Common myeloid progenitor, CD34-positive (primary cell): ENCODE measurements at places on chromosomes 1 and 21.

DNA sequence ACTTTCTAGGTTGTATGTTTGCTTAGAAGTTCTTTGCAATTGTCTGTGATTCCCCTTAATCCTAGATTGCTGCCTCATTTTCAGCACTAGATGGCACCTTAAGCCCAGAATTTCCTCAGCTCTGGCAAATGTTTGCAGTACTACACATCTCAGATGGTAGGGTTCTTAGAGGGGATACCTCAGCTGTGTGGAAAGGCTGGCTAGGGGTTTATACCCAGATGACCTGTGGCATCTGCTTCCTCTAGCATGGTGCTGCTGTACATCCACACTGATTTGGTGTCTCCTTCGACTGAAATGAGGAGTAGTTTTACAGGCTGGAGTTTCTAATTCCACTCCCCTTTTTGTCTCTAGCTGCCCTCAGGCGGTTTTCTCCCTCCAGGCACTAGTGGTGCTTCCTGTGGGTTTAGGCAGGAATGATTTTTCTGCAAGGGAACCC, 23.5 kb downstream of the ASB17 start:
- DNase-seq = peak; percentile 23

- peak; percentile 89 for DNase-seq
Observed at GRCh38 chr1:11550664-11551283, 71.8 kb downstream of the DISP3 start.

GRCh38 chr1:150875197-150876118, 941 bp downstream of the ARNT start:
- DNase-seq = no peak

DNA sequence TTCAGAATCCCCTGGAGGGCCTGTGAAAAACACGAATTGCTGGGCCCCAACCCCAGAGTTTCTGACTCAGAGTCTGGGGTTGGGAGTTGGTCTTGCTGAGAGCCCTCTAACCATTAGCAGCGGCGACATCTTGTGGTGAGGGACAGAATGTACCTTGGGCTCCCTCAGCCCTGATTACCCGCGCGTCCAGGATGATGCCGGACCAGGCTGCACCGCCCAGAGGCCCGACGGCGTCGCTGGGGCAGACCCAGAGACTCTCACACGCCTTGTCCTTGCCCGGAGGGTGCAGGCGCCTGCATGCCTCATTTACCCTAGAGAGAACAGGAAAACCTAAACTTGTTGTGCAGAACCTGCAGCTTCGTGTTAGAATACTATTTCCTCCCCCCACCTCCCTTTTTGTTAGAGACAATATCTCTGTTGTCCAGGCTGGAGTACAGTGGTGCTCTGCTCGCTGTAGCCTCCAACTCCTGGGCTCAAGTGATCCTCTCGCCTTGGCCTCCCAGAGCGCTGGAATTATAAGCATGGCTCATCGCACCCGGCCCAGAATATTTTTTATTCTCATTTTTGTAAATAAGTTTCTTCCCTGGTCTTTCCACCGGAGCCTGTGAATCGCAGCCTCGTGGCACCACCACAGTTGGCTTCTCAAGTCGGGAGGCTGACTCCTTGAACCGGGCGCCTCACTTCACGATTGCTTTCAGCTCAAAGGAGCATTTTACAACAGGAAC, 22.2 kb upstream of the RD3 start:
- DNase-seq = peak; percentile 82

- no peak for DNase-seq
Observed at GRCh38 chr1:213761845-213762407, 225.8 kb upstream of the PROX1 start.

DNA sequence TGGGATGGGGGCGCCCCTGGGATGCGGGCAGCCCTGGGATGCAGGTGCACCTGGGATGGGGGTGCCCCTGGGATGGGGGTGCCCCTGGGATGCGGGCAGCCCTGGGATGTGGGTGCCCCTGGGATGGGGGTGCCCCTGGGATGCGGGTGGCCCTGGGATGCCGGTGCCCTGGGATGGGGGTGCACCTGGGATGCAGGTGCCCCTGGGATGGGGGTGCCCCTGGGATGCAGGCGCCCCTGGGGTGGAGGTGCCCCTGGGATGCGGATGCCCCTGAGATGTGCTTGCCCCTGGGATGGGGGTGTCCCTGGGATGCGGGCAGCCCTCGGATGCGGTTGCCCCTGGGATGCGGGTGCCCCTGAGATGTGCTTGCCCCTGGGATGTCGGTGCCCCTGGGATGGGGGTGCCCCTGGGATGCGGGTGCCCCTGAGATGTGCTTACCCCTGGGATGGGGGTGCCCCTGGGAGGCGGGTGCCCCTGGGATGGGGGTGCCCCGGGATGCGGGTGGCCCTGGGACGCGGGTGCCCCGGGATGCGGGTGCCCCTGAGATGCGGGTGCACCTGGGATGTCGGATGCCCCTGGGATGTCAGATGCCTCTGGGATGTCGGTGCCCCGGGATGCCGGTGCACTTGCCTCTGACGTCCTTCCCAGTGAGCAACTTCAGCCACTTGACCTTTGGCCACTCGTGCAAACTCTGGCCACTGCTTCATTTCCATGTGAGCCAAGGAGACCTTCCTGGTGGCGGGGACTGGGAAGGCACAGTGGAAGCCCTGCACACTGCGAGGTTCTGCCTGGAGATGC, 37.3 kb upstream of the SLC19A1 start:
- no peak for DNase-seq

- DNase-seq = no peak
Observed at GRCh38 chr21:21373969-21374368, 375.8 kb downstream of the NCAM2 start.

DNA sequence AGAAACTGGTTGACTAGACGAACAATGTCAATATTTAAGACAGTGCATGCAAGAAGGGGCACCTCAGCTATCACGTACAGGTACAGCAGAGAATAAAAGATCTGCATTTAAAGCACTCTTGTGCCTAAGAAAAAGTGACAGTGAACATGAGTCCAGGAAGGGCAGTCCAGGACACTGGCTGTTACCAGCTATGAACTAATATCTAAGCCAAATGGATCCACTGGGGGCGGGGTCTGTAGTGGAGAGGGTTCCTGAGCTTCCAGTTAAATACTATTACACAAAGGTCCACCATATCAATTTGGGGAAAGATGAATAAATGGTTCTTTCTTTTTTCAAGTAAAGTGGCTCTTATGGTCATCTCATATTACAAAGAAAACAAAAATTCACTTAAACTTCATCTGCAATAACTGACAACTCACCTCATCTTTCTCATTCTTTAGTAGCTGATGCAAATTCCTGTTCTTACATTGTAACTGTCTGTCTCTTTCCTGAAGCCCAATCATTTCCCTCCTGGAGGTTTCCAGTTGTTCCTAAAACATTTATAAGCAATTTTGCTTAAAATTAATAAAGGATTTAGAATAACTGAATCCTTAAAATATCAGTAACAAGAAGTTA, 24.5 kb downstream of the SSX2IP start:
- DNase-seq = no peak

GRCh38 chr21:16302851-16303282, 573.1 kb downstream of the USP25 start:
- DNase-seq = peak; percentile 83

- DNase-seq = no peak
Observed at GRCh38 chr21:32044205-32045180, 171.7 kb downstream of the HUNK start.

DNA sequence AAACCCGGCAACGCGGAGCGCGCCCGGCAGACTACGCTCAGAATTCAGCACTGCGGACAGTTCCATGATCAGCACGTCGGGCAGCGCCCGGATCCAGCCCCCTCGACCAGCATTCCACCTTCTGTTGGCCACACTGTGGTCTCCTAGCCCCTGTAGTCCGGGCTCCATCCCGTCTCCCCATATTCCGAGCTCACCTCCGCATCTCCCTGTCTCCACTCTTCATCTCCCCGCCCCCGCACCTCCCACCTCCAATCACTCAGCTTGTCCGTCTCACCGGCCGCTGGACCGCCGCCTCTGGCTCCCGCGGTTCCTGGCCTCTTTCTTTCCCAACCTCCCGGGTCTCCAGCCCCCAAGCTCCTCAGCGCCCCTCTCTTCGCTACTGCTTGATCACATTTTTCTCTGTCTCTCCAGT, 500 bp downstream of the EPHA10 start:
- DNase-seq = peak; percentile 38

- no peak for DNase-seq
Observed at GRCh38 chr1:215043401-215043800, 39.1 kb upstream of the KCNK2 start.

DNA sequence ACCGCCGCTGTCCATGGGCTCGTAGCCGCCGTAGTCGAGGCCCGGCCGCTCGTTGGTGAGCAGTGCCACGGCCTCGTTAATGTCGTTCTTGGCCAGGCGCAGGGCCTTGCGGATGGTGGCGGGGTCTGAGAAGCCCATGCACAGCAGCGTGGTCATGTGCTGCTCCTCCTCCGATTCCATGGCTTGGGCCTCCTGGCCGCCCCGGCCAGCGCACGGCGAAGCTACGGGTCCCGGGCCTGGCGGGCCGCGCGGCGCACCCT, 300 bp downstream of the USP24 start:
- DNase-seq = peak; percentile 51

DNA sequence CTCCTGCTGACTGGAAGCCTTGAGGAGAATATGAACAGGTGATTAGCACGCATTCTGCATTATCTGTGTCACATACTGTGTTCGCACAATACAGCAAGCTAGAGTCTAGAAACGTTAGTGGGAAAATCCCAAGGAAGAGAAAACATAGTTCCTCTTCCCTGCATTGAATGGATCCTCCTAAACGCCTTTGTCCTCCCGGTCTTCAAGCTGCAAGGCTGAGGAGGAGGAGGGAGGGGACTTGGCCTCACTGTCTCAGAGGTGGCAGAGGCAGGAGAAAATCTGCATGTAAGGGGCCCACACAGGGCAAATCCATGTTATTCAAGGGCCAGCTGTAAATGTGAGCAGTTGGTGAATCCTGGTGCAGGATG, 34.4 kb downstream of the WNT9A start:
- no peak for DNase-seq

GRCh38 chr1:8078176-8078671, 52.1 kb upstream of the ERRFI1 start:
- no peak for DNase-seq

DNA sequence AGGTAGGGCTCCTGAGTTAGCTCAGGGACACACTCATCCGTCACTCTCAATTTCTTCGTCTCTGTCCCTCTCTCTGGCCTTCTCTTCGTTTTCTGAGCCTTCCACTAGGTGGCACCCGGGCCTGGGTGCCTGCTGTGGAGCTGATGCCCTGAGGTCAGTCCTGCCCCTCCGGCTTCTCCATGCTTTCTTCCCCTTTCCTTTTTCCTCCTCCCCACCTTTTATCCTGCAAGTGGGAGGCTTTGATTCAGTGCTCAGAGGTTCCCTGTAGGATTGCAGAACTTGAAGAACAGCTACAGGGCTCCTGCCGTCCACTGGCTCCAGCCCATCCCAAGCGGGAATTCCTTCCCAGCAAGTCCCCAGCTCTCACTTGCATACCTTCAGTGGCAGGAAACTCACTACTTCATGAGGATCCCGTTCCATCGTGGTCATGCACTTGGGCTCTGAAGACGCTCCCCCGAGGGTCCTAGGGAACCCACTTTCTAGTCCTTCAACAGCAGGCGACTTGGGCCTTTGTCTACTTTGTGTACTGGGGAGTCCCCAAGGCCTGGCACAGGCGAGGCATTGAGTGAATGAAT, 45.6 kb downstream of the SRRM1 start:
- peak; percentile 58 for DNase-seq

- DNase-seq = peak; percentile 61
Observed at GRCh38 chr21:44294391-44295162, 5.3 kb upstream of the PFKL start.

DNA sequence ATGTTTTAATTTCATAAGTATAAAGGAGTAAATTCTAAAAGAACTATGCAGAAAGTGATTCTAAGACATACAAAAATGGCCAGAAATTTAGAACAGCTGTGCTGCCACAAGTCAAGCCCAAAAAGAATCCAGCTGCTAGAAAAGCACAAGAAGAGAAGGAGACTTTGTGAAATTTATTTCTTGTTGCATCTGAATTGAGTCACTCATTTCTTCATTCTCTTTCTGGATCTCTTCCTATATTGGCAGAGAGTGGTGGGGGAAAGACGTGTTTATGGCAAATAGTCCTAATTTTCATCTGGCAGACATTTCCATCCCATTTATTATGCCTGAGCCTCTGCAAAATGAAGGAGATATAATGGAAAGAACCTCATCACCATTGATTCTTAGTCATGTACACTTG, 139.6 kb upstream of the CTTNBP2NL start:
- DNase-seq = no peak

DNA sequence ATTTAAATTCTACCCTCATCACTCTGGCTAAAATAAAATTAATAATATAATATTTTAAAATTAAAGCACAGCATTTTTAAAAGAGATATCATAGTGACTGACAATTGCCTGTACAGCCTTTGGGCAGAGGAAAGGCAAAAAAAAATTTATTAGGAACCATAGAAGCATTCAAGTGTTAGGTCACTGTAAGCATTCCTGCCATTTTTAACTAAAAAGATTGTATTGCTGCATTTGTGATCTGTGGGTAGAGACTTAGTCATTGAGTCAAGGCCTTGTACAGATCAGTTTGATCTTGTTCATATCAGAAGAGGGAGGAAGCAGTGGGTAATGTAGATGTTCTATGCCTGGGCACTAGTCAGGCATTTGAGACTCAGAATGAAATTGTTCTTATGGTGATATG, 109.9 kb downstream of the LYPLAL1 start:
- DNase-seq = no peak

DNA sequence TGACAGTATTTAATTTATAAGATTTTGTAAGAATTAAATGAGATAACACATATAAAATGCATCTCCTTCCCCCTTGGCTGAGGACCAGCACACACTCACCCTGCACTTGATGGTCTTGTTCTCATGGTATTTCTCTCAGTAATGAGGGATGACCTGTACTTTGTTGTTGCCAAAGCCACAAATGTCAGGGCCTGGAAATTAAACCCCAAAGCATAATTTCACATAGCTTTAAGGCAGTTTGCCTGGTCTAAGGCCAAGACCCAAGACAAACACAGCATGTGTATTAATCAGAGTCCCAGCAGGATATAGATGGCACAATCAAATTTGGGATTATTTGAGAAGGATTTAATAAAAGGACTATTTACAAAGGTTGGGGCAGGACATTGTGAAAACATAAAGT, 48.6 kb upstream of the EPS15 start:
- DNase-seq = no peak

DNA sequence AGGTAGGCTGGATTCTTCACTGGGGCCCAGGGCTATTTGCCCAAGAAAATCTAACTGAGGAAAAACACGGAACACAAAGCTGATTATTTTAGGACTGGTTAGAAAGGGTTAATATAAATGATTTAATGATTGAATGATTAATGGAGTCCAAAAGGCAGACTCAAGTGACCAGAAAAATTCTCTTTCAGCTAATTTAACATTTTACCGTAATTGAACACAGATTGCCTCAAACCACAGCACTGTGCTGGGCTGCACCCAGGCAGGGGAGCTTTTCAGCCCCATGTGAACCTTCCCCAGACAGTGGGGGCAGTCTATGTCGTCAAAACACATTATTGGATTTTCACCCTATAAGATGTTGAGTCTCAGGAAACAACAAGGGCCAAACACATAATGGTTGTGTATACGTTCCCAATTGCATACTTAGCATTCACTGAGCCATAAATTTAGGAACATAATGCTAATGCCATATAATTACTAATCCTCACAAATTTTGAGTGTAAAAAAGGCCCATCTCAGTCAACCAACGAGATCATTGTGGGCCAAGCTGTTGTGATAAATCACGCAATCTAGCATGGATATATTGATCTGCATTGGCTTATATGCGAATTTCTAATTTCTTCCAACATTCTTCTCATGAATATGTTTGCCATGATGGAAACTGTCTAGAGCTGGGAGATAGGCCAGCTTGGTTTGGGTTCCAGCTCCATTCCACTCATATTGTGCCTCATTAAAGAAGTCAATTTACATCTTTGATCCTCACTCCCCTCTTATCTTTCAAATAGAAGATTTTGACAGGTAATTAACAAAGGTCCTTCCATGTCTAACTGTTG, 27.7 kb downstream of the DSCAM start:
- DNase-seq = no peak
